Neural crest cell (in vitro differentiated cells): ENCODE measurements at places on chromosomes 2 and 18.
A peak's percentile ranks its signal among the peaks of the same experiment; 100 is the strongest.

- no peak overlapping the region for H3K27ac ChIP-seq
- H3K4me1 ChIP-seq = peaks cover 13% of the 10 kb centered on the region
- H3K27me3 ChIP-seq = no peaks in the 10 kb centered on the region
Measured at GRCh38 chr2:234836271-234836670, 115.5 kb upstream of the SH3BP4 start.

GRCh38 chr2:121386707-121387106 lies 101.7 kb upstream of the TFCP2L1 start:
- no peak overlapping the region for H3K4me3 ChIP-seq
- H3K36me3 ChIP-seq = peaks cover 31% of the 10 kb centered on the region
- DNase-seq = no peak
- H3K27ac ChIP-seq = no peak overlapping the region
- H3K4me1 ChIP-seq = no peaks in the 10 kb centered on the region

GRCh38 chr2:173239644-173240043 lies 115.0 kb upstream of the CDCA7 start:
- no peak for DNase-seq
- peaks cover 9% of the 10 kb centered on the region for H3K4me1 ChIP-seq
- H3K27me3 ChIP-seq = no peaks in the 10 kb centered on the region
- peaks cover 11% of the 10 kb centered on the region for H3K36me3 ChIP-seq
- H3K27ac ChIP-seq = no peak overlapping the region

- peak overlapping the region; percentile 51 for H3K27ac ChIP-seq
- no peaks in the 10 kb centered on the region for H3K4me1 ChIP-seq
- H3K27me3 ChIP-seq = no peaks in the 10 kb centered on the region
- DNase-seq = no peak
- no peak overlapping the region for H3K4me3 ChIP-seq
- peaks cover 2% of the 10 kb centered on the region for H3K36me3 ChIP-seq
Measured at GRCh38 chr2:1892529-1893250, 148.4 kb upstream of the PXDN start.

- H3K4me1 ChIP-seq = no peaks in the 10 kb centered on the region
- H3K27me3 ChIP-seq = no peaks in the 10 kb centered on the region
- no peak for DNase-seq
Measured at GRCh38 chr2:46584134-46584848, 104.9 kb downstream of the TMEM247 start.

DNA sequence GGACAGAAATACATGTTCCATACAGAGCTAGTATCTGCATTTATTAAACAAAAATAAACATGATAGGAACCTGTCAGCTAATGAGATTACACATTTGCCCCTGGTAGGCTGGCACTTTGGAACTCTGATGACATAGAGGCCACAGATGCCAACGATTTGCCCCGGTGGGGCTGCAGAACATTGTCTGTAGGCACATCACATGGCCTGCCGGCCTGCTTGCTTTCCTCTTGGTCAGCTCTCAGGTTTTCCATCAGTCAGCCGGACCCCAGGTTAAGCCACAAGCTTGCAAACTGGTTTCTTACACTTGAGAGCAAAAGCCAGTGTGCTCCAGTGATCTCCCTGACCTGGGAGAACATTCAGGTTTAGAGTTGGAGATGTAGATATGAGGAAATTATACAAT lies 60.3 kb downstream of the CRACDL start:
- H3K27ac ChIP-seq = no peak overlapping the region
- no peak for DNase-seq
- H3K36me3 ChIP-seq = no peaks in the 10 kb centered on the region
- H3K4me1 ChIP-seq = no peaks in the 10 kb centered on the region

GRCh38 chr2:231410293-231411004 lies 14.9 kb downstream of the B3GNT7 start:
- no peak for DNase-seq
- H3K27me3 ChIP-seq = peaks cover 13% of the 10 kb centered on the region
- H3K27ac ChIP-seq = no peak overlapping the region
- H3K4me3 ChIP-seq = peak overlapping the region; percentile 88
- H3K36me3 ChIP-seq = peaks cover 7% of the 10 kb centered on the region

- no peak overlapping the region for H3K4me3 ChIP-seq
- no peaks in the 10 kb centered on the region for H3K4me1 ChIP-seq
- H3K36me3 ChIP-seq = peaks cover 2% of the 10 kb centered on the region
Measured at GRCh38 chr2:194610297-194610696, 1046.7 kb upstream of the SLC39A10 start.

DNA sequence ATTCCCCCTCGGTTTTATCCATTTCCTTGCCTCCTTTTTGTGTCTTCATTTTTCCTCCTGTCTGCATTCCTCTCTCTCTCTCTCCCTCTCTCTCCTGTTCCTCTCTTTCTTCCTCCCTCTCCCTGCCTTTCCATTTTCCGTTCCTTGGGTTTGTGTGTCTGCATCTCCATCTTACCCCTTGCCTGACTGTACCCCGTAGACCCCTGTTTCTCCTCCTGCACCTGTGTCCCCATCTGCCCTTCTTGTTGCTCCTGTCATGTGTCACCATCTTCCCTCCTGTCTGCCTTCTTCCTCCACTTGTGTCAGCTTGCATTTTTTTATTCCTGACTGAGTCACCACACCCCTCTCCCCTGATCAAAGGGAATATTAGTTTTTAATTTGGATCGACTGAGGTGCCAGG lies 1.8 kb downstream of the CDK5R2 start:
- H3K4me3 ChIP-seq = peak overlapping the region; percentile 71
- H3K27ac ChIP-seq = no peak overlapping the region
- peaks cover 83% of the 10 kb centered on the region for H3K27me3 ChIP-seq
- no peak for DNase-seq
- H3K4me1 ChIP-seq = peaks cover 40% of the 10 kb centered on the region
- no peaks in the 10 kb centered on the region for H3K36me3 ChIP-seq

DNA sequence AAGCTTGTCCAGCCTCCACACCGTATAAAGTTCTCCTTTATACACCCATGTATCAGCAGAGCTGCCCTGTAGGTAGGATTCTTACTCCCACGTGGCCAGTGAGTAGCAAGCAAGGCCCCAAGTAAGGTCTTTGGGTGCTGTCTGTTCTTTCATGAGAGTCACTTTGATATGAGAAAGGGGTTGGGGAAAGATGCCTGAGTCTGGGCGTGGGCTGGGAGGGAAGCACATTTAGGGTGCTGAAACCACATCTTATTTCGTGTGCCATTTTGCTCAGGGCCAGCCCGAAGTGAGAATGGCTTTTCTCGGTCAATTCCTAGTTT lies 436 bp upstream of the ITPRIPL1 start:
- H3K27me3 ChIP-seq = peaks cover 48% of the 10 kb centered on the region
- H3K4me1 ChIP-seq = peaks cover 43% of the 10 kb centered on the region
- peaks cover 16% of the 10 kb centered on the region for H3K36me3 ChIP-seq
- H3K4me3 ChIP-seq = peak overlapping the region; percentile 86

- DNase-seq = no peak
- H3K4me3 ChIP-seq = no peak overlapping the region
- H3K27me3 ChIP-seq = no peaks in the 10 kb centered on the region
- H3K4me1 ChIP-seq = no peaks in the 10 kb centered on the region
- H3K27ac ChIP-seq = no peak overlapping the region
Measured at GRCh38 chr18:22739789-22740188, 193.3 kb upstream of the RBBP8 start.

DNA sequence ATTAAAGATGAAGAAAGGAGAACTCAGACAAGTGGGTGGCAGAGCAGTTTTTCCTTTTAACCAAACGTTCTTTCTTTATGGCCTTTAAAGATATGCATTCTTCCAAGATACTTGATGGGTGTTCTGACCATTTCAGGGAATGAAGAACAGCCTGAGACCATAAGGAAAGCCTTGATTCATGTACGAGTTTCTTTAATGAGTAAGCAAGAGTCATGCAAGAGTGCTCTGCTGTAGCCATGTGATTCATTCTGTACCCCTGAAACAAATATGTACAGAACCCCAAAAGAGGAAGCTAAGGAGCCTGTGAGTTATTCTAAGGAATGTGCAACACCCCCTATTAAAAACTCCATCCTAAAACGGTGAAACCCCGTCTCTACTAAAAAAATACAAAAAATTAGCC lies 372.8 kb downstream of the MTX2 start:
- no peaks in the 10 kb centered on the region for H3K36me3 ChIP-seq
- H3K4me3 ChIP-seq = no peak overlapping the region

DNA sequence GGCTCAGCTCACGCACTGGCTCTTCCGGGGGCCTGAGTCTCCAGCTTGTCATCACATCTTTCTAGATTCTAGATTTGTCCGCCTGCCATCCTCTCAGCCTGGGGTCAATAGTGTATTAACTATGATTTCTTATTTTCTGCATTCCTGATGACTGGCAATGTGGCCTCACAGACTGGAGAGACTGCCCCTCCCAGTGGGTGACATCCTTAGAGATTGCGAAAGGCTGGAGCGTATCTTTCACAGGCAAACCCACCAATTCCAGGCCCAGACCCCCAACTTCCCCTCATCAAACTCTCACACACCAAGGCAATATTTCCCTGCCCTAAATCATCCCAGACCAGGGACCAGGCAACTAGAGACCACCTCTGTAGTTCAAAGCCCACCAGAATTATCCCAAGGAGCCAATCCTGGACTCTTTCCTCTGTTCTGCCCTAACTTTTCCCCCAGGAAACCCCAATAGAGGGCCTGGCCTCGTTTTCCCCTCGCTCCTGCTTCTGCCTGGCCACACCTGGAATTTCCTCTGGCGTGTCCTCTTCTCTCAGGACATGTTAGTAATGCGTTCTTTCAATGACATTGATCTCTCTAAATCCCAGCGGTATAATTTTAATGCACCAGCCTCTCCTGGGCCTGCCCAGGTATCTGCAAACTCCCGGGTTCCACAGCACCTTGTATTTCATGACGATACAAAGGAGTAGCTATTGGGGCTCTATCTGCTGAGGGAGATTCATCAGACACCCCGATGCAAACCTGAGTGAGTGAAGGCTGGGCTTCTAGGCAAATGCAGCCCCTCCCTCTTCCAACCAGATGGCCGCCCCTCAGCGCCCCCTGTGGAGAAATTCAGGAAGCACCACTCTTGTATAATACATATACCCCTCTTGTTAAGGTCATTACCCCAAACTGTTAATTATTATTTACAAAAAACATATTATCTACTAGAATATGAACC lies 2.4 kb upstream of the KCNF1 start:
- no peak overlapping the region for H3K27ac ChIP-seq
- DNase-seq = peak; percentile 60
- H3K36me3 ChIP-seq = peaks cover 4% of the 10 kb centered on the region
- H3K4me1 ChIP-seq = peaks cover 11% of the 10 kb centered on the region

- no peaks in the 10 kb centered on the region for H3K4me1 ChIP-seq
- H3K36me3 ChIP-seq = no peaks in the 10 kb centered on the region
- H3K27ac ChIP-seq = no peak overlapping the region
- peak; percentile 5 for DNase-seq
- H3K27me3 ChIP-seq = peaks cover 26% of the 10 kb centered on the region
Measured at GRCh38 chr2:102301867-102302362, 9.4 kb upstream of the IL1RL1 start.

DNA sequence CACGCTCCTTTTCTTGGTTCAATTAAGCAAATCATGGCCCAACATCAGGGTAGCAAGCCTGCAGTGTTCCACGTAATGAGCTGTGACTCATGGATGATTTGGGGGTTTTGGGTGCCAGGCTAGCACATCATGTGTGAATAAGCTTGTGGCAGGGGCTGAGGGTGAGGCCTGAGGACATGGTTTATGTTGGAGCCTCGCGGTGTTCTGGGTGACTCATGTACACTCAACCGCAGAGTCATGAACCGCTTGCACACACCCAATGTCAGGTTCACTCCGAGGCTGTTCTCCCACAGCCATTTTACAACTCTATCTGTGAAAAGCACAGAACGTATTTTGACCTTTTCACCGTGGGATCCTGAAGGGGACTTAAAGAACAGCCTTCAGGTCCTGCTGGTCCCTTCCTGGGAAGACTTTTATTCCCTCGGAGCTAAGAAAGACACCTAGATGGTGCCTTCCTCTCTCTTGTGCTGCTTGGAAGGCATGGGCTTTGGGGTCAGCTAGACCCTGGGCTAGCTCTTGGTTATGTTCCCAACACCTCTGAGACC lies 139.9 kb upstream of the ZEB2 start:
- DNase-seq = no peak
- peaks cover 2% of the 10 kb centered on the region for H3K36me3 ChIP-seq
- no peak overlapping the region for H3K4me3 ChIP-seq
- H3K4me1 ChIP-seq = peaks cover 11% of the 10 kb centered on the region

GRCh38 chr2:119112770-119113488 lies 45.6 kb downstream of the C1QL2 start:
- peaks cover 82% of the 10 kb centered on the region for H3K27me3 ChIP-seq
- DNase-seq = no peak
- H3K4me3 ChIP-seq = no peak overlapping the region
- no peaks in the 10 kb centered on the region for H3K36me3 ChIP-seq

DNA sequence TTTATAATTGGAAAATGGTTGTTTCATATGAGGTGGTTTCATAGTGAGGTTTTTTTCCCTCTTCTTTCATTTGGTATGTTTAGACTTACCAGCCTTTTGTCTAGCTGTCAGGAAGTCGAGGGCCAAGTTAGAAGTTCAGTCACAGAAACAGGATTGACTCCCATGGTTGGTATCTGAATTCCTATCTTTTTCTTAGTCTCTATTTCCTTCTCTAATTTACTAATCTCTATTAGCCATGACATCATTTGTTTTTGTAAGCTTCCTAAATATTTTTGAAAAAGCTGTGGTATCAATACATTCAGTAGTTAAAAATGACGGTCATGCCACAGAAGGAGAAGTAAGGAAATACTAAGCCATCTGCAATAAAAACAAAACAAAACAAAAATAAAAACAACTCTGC lies 206.9 kb downstream of the CCDC85A start:
- no peaks in the 10 kb centered on the region for H3K36me3 ChIP-seq
- H3K27me3 ChIP-seq = peaks cover 3% of the 10 kb centered on the region
- H3K4me1 ChIP-seq = no peaks in the 10 kb centered on the region
- DNase-seq = no peak
- no peak overlapping the region for H3K27ac ChIP-seq

- peaks cover 16% of the 10 kb centered on the region for H3K36me3 ChIP-seq
- H3K27ac ChIP-seq = no peak overlapping the region
- no peak overlapping the region for H3K4me3 ChIP-seq
- H3K27me3 ChIP-seq = no peaks in the 10 kb centered on the region
Measured at GRCh38 chr2:121764681-121765228, 9.3 kb downstream of the TSN start.
